Anterior cingulate cortex (tissue), 58 donors: ENCODE measurements at places on chromosomes 1 and 21.

GRCh38 chr1:24317081-24317480, 2.1 kb upstream of the GRHL3 start:
- no peak for DNase-seq

- DNase-seq: no peak
Measured at GRCh38 chr1:230188826-230189225, 121.8 kb downstream of the GALNT2 start.

- no peak for DNase-seq
Measured at GRCh38 chr1:183093786-183094298, 70.6 kb downstream of the LAMC1 start.

GRCh38 chr1:218674280-218674773, 329.2 kb downstream of the TGFB2 start:
- DNase-seq: no peak

GRCh38 chr1:86370601-86371022, 25.5 kb downstream of the ODF2L start:
- no peak for DNase-seq

GRCh38 chr1:182615468-182616129, 11.4 kb upstream of the RGS16 start:
- peak; percentile 9 for DNase-seq

DNA sequence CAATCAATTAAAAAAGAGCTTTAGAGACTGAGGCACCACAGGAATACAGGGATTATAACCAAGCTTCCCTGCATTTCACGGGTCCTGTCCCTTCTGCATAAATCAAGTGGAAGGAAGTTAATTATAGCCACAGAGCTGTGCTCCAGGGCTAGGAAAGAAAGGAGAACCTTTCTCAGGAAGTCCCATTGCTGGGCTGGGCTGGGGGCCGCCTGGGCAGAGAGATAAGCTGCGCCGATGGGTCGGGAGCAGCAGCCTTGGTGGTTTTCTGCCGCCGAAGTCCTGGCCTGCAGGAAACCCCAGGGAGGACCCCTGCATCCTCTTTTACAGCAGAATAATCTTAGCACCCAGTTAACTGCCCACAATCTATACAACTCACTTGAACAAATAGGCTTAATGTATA, 12.6 kb upstream of the CD34 start:
- no peak for DNase-seq

DNA sequence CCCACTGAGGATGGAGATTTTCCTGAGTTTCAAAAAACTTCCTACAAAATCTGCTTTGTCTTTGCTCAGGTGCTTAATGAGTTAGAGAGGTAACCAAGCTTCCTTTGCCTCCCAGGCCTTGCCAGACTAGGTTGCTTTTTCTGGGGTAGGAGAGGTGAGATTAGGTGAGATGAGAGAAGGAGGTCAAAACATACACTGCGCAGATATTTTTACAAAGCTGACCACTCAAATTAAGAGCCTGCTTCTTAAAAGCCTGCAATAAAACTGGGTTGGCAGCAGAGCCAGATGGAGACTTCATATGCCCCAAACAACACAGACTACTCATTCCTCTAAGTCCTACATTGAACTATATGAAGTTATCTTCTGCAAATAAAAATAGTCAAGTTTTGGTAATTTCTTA, 352.5 kb downstream of the NUF2 start:
- DNase-seq: no peak

GRCh38 chr1:71738256-71738655, 544.1 kb downstream of the NEGR1 start:
- no peak for DNase-seq

DNA sequence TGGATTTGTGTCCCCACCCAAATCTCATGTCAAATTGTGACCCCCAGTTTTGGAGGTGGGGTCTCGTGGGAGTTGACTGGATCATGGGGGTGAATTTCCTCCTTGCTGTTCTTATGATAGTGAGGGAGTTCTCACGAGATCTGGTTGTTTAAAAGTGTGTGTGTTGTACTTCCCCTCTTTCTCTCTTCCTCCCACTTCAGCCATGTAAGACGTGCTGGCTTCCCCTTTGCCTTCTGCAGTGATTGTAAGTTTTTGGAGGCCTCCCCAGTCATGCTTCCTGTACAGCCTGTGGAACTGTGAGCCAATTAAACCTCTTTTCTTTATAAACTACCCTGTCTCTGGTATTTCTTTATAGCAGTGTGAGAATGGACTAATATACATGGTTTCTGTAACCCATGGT, 64.6 kb downstream of the RHOU start:
- DNase-seq: no peak

- no peak for DNase-seq
Measured at GRCh38 chr1:86277936-86278335, 118.2 kb downstream of the ODF2L start.
